ENCODE measurements at places on chromosomes 2 and 18. TPM values are rescaled to one million over a fixed set of nuclear protein-coding genes. Genes with fewer than 3 reads are reported as not detected.

GRCh38 chr2:170339750-170340692 is 162.1 kb downstream of the MYO3B start:
- DNase-seq: no peak

DNA sequence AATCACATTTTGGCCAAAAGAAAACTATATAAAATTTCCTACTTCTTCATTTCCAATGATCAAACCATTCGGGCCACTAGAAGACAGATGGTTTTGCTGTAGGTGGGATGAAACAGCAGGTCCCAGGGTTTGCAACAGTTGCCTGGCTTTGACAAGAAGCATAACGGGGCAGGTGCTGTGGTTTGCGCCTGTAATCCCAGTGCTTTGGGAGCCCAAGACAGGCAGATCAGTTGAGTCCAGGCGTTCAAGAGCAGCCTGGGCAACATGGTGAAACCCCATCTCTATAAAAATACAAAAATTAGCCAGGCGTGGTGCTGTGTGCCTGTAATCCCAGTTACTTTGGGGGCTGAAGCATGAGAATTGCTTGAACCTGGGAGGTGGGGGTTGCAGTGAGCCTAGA is 81.4 kb upstream of the XPO1 start:
- DNase-seq: no peak

GRCh38 chr2:24380820-24381219 is 20.5 kb upstream of the ITSN2 start:
- no peak for DNase-seq

DNA sequence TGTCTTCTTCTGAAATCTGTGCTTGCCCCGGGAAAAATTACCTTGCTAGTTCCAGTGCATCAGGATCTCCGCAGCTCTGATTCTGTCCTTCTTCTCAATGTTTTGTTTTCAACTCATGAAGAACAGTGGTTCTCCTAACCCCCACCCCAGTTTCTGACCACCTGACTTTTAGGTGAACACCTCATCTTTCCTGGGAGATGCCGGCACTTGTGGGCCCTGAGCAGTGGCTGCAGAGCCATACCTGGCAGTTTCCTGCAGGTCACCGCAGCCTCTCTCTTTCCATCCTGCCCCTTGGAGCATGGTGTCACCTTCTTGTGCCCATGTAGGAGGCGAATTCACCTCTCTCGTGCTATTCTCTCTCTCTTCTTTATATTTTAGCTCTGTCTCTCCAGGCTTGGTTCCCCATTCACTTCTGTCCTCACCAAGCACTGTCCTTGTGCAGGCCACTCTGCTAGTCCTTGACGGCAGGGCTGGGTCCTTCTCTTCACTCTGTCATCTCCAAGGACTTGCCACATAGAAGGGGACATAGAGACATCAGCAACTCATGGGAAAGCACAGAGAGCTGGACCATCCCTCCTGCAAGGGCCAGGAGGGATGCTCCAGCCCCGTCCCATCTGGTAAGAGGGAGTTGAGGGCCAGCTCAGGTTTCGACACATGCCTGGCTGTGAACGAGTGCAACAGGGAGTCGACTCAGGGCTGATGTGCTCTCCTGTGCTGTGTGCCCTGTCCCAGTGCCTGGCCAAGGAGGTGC is 59.1 kb downstream of the DDX1 start:
- DNase-seq: no peak

GRCh38 chr2:174546519-174547506 is 50.8 kb downstream of the WIPF1 start:
- DNase-seq: no peak

DNA sequence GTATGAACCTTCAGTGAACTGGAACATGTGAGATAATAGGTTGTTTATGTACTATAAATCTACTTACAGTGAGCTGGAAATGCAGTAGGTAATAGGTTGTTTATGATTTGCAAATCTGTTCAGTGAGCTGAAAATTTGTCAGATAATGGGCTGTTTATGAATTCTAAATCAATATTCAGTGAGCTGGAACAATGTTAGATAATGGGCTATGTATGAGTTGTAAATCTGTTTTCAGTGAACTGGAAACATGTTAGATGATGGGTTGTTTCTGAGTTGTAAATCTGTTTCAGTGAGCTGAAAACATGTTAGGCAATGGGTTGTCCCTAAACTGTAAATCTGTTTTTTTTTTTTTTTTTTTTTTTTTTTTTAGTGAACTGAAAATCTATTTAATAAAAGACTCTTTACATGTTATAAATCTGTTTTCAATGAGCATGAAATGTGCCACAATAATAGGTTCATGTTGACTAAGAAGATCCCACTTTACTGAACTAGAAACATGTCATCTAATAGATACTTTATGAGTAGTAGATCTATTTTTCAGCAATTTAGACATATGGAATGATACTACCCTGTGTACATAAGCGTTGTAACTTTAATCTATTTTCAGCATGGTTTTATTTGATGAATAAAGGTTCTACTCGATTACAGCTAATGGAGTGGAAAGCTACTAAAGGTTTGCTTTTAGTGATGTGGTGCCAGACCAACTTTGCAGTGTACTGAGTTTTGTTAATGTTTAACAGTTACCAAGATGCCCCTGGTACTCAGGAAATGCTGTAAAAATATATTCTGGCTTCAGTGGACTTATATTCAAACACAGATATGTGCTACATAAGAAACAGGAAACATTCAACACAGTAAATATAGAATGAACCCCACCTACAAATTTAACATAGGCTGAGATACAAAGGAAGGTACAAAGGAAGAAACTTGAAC is 1471.8 kb downstream of the LRP1B start:
- DNase-seq: no peak

Gene TDRD15
- not detected for total RNA-seq

Gene COLEC11
- total RNA-seq: 0.31 TPM

All from Panc1 (cell line).